ENCODE measurements at places on chromosomes 5 and 9.

DNA sequence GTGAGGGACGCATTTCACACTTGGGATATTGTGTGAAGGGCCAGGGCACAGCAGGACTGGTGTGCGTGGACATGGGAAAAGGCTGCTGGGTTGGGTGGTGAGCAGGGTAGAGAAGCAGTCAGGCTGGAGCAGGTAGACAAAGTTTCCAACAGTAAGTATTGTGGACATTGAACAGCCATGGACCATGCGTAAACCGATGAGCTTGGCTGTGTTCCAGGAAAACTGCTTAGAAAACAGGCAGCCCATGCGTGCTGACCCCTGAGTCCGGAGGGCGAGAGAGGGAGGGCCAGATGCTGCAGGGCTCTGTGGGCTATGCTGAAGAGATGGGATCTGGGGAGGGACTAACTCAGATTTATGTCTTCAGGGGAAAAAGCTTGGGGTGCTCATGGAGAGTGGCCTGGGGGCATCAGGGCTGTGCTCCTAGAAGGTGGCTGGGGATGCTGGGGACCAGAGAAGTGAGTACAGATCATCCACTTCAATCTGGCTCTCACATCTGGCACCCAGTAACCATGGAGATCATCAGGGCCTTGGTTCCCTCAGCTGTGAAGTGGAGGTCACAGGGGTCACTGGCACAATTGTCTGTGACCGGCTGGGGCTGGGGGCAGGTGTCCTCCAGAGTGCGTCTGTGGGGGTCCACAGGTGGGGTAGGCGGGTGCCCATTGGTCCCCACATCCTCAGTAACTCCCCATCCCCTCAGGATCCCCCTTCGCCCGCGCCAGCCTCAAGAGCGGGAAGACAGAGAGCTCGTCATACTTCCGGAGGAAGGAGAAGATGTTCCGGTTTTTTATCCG lies 93.3 kb downstream of the CACNA1B start:
- DNase-seq, result no peak

DNA sequence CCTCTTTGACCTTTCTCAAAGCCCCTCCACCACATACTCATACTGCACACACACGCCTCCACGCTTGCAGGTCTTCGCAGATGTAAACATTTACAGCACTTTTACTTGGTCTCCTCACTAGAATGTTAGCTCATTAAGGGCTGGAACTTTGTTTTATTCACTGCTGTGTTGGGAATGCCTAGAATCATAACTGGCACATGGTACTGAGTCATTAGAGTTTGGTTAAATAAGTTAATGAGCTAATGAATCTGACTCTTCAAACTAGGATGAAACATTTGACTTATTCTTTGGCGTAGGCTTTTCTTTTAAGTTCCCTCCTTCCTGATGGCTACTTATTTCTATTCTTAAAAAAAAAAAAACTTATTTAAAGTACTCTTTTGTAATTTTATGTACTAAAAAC lies 28.9 kb downstream of the MAN2A1 start:
- DNase-seq, result no peak

- no peak for DNase-seq
These were observed 134.7 kb upstream of the TNPO1 start for GRCh38 chr5:72681781-72682180.

DNA sequence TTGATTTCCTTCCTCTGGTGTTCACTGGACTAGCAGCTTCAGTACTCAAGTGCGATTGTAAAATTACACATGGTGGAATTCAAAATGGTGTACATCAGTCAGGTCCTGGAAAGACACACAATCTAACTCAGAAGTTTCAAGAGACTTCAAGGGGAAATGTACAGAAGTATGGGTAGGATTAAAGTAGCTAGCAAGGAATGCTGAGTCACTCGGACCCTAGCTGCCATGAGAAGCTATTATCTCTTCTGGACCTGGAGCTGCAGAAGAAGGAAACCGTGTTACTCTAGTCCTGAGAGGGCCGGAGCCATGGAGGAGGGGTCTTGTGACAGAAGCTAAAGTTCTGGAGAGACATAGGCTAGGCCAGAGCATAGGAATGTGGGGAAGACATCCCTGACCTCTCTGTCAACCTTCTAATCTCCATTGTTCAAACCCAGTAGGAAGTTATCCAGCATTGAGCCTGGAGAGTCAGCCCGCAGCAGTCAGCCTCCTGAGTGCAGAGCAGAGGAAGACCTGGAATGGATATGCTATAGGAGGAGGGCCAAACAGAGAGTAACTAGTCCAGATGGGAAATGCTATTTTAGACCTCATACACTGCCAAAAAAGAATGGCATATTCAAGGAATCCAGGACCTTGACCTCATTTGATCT lies 84.3 kb downstream of the GHR start:
- DNase-seq, result no peak

GRCh38 chr5:127957183-127957582 lies 126.4 kb upstream of the SLC12A2 start:
- DNase-seq, result no peak

DNA sequence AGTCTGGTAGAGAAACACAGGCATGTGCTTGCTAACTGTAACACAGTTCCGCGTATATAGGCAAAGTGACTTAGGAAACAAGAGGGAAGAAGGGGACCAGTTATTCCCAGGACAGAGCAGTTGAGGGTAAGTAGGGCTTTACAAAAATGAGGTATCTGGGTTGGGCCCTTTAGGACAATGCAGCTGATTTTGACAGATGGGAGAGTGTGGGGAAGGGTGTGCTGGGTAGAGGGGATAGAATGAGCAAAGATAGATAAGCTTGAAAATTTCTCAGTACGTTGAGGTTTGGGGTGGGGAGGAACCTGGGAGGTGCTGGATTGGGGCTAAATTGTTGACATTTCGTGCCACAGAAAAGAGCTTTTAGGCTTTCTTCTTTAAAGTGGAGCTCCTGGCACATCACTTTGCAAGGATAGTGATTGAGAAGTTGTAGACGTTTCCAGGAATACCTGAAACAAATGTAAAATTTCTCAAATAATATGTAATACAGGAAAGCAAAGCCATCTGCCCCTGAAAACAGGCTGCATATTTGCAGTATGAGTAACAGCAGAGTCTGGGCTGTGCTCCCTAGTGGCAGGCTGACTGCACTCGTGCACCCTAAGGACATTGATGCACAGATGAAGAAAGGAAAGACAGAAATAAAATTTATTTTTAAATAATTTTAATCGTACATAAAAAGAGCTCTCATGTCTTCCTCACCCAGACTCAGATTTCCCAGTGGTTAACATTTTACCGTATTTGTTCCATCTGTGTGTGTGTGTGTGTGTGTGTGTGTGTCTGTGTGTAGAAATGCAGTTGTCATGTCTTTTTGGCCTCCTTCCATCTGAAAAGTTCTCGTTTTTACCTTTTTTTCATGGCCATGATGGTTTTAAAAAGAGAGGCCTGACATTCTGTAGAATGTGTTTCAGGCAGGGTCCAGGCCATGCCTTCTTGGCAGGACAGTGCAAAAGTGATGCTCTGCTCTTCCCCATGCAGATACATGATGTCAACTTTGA lies 144.9 kb upstream of the DMRT1 start:
- no peak for DNase-seq

DNA sequence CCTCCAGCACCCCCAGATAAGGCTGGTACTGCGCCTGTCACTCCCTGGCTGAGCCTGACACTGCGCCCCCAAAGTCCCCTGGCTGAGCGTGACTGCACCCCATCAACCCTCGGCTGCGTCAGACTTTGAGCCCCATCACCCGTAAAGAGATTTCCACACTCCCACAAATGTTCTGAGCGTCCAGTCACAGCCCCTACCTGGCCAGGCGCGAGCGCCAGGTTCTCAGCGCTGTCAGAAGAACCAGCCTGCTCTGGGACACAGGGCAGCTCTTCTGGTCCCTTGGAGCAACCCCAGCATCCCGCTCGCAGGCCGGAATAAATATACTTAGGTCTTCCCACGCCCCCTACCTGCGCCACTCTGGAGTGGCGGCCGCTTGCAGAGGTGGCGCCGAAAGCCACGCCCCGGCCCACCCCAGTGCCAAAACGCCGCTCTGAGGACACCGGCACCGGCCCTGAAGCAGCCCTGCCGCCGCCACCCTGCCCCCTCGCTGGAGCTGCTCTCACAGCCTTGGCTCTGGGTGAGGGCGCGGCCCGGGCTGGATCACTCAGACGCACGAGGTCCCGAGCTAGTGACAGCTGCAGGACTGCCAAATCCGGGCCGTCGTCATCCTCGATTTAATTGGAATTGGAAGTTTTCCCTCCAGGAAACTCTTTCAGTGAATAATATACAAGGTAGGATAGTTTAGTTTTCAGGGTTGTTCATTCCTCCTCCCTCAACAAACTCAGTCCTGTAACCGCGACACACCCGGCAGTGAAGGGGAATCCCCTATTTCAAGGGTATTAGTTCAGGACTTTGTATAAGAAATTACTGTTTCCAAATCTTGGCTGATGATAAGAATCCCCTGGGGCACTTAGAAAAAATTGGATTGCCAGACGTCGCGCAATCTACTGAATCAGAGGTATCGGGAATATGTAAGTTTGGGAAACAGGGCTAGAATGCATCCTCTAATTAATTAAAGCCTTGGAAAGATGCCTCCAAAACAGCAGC lies 1.2 kb upstream of the CEMIP2 start:
- DNase-seq, result peak; percentile 59
